GM12864 (cell line): ENCODE measurements at places on chromosomes 2 and 18.

DNA sequence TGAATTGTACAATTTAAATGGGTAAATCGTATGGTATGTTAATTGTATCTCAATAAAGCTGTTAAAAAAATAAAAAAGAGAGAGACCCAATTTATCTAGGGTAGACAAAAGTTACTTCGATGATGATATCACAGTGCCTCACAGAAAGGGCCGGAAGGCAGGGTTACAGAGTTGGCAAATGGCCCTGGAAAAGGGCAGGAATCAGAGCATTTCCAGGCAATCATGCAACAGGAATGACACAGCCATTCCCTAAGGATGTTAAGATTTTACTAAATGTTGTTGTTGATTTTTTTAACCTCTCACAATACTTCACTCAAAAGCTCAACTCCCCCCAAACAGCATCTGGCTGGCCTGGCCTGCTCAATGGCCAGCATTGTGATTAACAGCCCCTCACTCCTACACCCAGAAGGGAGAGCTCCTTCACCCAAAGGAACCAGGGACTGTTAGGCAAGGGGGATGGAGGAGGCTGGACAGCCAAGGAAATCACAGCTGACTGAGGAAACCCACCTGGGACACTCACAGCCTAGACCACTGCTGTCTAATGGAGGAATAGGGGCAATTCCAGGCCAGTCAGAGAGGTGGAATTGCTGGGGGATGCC is 7.7 kb upstream of the SP100 start:
- no peak for DNase-seq

- DNase-seq = no peak
These were observed 117.9 kb downstream of the ARHGAP15 start for GRCh38 chr2:143246815-143247744.

- peak; percentile 30 for DNase-seq
These were observed 316.4 kb downstream of the DSEL start for GRCh38 chr18:67199993-67200617.

- no peak for DNase-seq
These were observed 94.1 kb downstream of the FHOD3 start for GRCh38 chr18:36391426-36392145.

GRCh38 chr2:110106642-110107041 is 9.0 kb downstream of the MALL start:
- no peak for DNase-seq

GRCh38 chr2:85250045-85250444 is 77.7 kb downstream of the TGOLN2 start:
- no peak for DNase-seq

- no peak for DNase-seq
These were observed 248.8 kb downstream of the XIRP2 start for GRCh38 chr2:167136879-167137596.

DNA sequence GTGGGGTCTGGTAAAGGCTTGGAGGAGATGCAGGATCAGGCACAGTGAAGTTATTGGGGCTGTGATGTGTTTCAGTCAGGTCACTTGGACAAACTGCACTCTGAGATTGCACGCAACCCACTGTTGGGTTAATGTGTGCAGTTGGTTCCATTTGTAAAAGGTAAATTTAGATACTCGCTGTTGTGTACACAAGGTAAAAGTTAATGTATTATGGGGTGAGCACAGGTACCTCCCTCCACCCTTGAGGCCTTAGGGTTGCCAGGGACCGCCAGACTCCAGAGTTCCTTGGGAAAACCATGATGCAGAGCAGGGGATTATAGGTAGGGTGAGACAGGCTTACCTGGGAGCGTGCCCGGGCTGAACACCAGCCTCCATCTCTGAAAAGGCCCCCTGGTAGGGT is 20.1 kb downstream of the IMPA2 start:
- DNase-seq = no peak

- DNase-seq = no peak
These were observed 91.1 kb downstream of the DTNB start for GRCh38 chr2:25582077-25582830.

- DNase-seq = peak; percentile 13
These were observed 412.2 kb downstream of the SPAG16 start for GRCh38 chr2:213696442-213696841.

DNA sequence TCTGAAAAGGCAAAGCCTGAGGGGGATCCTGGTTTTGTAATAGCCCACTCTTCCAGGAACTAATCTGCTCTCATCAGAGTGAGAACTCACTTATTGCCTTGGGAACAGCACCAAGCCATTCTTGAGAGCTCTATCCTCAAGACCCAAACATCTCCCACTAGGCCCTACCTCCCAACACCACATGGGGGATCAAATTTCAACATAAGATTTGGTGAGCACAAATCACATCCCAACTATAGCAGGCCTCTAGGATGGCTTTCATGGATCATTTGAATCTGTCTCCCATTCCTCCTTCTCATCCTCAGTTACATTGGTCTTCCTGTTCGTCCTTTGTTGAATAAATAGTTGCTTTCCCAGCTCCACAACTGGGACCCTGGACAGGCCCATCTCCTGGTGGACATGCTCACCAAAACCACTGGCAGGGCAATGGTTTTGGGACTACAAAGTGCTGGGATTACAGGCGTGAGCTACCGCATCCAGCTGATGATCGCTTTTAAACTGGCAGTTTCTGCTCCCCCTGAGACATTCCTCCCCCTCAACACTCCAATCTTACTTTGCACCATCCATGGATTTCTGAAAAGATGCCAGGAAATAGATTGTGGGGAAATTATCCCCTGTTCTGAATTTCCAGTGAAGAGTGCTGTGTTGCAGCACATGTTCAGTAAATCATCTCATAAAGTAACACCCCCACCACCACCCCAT is 42.6 kb downstream of the MCFD2 start:
- no peak for DNase-seq

DNA sequence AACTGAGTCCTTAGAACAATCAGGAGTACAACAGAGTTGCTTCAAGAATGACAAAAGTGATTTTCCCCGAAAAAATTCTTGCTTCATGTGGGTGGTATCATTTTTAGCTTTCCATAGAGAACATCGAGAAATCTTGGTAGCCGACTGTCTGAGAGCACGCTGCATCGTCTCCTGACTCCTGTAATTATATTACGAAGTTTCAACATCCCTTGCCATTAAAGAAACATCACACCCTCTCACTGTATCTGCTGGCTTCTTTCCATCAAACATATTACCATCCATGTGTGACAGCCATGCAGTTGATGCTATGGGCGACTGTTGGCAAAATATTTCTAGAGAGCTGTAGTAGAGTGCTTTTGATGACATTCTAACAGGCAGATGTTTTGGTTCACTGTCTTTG is 311.2 kb downstream of the CMPK2 start:
- no peak for DNase-seq

DNA sequence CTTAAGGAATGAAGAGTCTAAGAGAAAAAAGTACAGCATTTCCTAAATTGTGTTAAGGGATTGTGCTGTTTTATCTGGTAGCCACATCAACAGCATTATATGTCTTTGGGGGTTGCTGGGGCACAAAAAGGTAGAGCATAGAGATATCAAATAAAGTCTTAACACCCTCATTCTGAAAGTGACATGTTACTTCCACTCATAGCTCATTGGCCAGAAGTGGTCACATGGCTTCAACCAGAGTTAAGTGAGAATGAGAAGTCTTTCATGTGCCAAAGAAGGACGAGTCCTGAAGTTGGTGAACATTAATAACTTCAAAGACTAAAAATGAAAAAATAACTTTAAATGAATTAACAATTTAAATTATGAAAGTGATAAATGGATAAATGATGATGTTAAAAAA is 175.7 kb upstream of the ZEB2 start:
- DNase-seq = no peak

DNA sequence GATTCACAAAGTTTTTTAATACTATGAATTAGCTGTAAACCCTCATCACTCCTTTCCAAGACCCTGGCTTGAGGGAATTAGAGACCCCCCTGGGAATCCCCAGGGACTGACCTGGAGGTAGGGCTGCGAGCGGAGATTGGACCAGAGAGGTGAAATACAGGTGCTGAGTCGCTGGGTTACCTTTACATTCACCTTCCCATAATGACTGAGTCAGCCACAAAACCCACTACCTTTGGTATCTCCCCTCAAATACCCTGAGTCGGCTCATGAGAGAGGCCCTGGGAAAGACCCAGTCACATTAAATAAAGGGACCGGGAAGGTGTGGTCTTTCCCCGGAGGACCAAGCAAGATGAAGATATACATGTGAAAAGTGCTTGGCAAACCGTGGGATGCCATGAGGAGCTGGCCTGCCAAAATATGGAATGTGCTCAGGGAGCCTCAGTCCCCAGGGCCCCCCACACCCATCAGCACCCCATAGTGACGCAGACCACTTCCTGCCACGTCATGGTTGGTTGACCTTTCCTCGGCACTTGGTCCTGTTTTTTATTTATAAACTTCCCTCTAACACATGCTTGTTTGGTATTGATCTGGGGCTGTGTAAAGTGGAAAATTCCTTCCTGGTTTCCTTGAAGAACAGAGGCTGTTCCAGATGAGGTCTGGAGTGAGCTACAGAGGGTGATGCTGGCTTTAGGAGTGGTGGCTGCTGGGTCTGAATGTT is 51.4 kb downstream of the IL1RL2 start:
- no peak for DNase-seq

DNA sequence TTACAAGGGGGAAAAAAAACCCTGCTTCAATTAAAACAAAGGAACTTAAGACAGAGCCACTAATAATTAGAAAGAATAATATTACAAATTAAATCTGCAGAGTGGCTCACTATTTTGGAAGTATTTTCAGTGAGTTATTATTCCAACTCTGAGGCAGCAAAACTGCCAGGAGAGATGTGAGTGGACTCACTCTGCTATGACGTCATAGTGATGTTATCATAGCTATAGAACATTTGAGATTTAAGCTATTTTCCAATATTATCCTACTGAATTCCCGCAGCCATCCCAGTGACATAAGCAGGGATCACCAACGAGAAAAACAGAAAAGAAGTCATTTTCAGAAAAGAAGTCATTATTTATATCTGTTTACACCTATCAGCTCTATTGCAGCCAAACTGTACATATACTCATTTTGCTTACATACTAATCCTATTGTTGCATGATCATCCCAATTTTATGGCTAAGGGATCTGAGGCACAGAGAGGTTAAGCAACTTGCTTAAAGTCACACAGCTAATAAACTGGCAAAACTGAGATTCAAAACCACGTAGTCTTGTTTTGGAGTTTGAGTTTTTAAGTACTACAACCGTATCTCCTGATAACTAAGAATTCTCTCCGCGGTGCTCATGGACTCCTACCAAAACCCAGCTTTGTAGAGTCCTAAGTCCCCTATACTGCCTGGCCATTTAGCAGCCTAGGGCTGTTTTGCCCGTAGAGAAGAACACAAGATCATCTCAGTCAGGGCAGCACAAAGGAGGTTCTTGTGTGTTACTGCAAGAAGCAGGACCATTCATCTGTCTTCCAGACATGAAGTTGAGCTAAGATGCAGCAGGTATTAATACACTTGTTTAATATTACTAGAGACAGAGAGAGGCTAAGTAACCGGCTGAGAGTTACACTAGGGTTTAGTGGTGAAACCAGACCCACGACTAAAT is 299.8 kb downstream of the TCF4 start:
- no peak for DNase-seq

DNA sequence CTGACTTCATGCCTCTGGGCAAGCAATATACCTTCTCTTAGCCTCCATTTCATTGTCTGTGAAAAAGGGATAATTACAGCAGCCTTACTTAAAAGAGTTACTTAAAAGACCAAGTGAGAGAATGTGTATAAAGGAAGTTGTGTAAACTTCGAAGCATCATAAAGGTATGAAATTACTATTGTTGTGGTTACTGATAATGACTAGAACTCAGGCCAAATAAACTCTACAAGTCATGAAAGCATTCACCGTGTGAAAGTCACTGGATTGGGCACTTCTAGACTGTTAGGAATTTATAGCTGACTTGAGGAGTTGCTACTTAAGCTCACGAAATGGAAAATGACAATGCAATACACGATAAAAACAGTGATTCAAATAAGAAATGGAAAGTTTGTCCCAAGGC is 67.4 kb upstream of the HAAO start:
- no peak for DNase-seq

GRCh38 chr2:196171946-196172345 is 568 bp upstream of the STK17B start:
- DNase-seq = no peak

DNA sequence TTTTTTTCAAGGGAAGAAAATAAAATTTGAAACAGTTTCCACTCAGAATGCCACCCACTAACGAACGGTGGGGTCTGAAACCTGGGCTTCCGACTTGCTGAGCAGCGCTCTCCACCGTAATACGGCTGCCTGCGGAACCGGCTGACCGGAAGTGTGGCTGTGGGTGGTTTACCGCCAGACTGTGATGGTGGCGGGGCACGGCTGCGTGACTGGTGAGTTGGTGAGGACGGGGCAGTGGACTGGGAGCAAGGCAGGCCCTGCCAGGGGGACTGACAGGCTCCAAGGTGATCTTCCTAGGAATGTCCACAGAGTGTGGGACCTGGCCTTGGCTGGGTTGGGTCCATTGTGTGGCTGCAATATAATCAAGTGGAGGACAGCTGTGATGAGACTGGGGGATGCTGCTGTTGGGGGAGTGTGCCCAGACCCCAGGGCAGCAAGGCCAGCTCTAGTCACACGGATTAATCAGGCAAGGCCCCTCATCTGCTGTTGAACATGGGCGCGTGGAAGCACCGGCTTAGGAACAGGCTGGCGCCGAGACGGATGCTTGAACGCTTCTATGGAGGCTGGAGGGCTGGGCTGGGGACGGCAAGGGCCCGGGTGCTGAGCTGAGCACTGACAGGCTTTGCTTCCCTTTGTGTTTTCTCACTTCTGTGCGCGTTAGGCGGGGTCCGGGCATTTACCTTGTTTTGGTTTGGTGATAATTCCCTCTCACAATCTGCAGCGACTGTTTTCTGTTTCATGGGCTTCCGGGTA is 357.7 kb upstream of the SPRED2 start:
- DNase-seq = no peak

DNA sequence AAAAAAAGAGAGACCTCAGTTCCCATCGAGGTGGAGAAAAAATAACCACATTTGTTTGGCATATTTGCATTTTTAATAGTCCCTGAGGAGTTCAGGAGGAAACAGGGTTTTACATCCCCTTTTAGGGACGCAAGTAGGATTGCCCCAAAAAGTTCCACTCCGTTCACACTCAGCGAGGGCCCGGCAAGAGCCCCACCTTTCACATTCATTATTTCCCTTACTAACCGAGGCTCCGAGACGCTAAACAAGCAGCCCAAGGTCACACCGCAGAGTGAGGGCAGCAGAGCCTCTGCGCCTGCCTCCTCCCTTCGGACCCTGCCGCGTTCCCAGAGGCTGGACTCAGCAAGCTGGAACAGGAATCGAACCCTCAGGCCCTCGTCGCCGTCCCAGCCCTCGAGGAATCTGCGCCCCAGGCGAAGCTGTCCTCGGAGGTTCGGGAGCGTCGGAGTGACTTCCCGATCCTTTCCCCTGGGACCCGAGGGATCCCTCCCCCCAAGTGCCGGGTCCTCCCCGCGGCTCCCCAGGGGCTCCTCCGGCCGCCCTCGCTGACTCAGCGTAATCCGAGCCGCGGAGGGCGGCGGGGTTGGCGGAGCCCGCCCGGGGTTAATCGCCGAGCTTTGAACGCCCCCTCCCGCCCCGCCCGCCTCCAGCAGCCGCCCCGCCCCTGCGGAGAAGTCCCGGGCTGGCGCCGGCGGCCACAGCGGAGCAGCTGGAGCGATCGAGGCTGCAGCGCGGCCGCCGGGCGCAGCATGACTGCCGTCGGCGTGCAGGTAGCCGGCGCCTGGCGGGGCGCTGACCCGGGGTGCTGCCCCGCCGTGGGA is at the start of gene TMEM37:
TSS of gene TMEM37 (plus strand) at position 700 of the 821 bp plus-strand sequence. CDS start at position 750, 50 bp downstream.
- peak; percentile 27 for DNase-seq

- DNase-seq = no peak
These were observed 53.8 kb downstream of the CTAGE1 start for GRCh38 chr18:22363867-22364463.

GRCh38 chr2:47357483-47357882 is 45.5 kb upstream of the MSH2 start:
- no peak for DNase-seq
